Inflammatory macrophage (primary cell): ENCODE measurements at places on chromosomes 7 and 10.

DNA sequence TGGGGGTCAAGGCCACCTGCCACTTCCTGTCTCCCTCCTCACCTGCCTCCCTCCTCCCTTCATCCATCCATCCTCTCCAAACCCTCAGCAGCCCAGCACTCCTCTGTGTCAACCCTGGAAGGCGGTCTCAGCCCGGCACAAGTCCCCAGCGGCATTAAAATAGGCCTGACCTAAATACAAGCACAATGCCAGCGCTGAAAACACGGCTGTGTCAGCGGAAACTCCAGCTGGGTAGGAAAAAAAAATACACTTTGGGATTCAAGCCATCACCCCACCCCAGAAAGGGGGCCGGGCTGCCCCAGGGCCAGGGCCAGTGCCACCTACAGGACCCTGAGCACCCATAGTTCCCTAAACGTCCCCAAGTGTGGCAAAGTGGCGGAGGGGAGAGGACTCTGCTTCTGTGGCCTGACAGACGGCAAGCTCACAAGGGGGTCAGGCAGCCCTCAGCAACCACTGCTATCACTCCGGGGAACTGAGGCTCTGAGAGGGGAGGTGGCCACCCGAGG, 22.7 kb upstream of the GTF2IRD1 start:
- DNase-seq, result no peak

DNA sequence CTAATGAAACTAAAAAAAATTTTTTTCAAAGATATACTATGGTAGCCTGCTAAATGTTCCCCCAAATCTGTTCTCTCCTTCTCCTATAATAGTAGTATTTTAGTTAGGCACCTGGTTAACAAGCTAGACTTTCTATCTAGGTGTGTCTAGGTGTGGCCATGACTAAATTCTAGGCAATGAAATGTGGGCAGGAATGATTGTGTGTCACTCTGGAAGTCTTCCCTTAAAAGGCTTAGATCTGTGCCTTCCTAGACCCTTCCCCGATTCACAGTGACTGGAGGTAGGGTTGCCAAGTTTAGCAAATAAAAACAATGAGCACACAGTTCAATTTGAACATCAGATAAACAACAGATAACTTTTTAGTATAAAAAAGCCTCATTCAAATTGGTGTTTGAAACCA, 8.3 kb upstream of the ARHGAP21 start:
- no peak for DNase-seq

- DNase-seq, result peak; percentile 80
These were observed at the start of gene CCNY for GRCh38 chr10:35336084-35336831. Gene CCNY, plus strand, starts transcription at chr10:35336509. Its CDS starts 545 bp downstream, at chr10:35337054.

- no peak for DNase-seq
These were observed 1.2 kb downstream of the PTEN start for GRCh38 chr10:87864496-87865059.

DNA sequence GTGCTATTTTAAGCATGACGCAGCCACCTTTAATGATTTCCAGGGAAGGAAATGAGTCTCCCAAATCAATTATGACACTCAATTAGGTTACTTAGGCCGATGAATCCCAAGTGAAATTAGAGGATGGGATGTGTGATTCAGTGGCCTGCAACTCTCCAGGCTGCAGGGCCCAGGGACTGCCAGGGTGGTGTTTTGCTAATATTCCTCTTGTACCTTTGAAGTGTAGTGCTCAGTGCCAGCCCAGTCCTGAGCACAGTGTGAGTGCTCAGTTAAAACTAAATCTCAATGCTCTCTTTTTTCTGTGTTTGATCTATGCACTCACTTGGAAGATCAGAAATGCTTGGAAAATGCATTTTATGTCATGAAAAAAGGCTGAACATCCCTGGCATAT, 51.6 kb downstream of the SEM1 start:
- DNase-seq, result no peak

DNA sequence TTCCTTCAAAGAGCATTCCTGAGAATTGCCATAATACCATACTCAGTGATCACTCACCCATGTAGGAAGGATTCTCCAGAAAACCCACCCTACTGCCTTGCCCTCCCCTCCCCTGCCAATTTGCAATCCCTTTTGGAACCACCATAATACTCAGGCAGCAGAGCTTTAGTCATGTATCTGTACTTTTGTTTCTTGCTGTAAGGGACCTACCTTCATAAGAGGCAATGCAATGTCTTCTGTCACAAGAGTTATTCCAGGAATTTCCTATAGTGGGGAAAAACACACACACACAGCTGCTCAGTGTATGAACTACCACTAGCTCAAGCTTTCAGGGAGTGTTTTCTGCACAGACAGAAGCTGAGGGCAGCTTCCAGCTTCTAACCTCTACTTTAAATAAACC, 67.0 kb downstream of the GSAP start:
- no peak for DNase-seq

DNA sequence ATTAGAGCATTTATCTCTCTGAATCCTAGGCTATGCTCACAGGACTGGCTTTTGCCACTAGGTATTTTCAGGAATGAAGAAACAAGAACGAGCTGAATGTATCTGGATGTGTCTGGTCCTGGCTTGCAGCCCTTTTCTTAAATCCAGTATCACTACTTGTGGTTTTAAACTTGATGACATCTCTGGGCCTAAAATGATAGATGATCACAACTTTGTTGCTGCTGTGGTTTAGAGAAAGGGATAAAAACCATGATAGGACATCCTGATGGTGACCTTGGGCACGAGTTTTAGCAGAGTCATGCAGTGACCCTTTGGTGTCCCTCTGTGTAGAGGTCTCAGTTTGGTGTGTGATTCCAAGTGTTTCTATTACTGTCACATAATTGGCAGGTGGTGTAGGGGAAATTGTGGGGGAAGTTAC, 31.7 kb upstream of the SEMA3C start:
- DNase-seq, result no peak

GRCh38 chr7:43454936-43455518, 127.9 kb upstream of the STK17A start:
- DNase-seq, result peak; percentile 46

GRCh38 chr7:135584362-135585353, 26.9 kb downstream of the NUP205 start:
- DNase-seq, result no peak

GRCh38 chr10:46998192-46998591, 87.0 kb downstream of the PTPN20 start:
- DNase-seq, result no peak

DNA sequence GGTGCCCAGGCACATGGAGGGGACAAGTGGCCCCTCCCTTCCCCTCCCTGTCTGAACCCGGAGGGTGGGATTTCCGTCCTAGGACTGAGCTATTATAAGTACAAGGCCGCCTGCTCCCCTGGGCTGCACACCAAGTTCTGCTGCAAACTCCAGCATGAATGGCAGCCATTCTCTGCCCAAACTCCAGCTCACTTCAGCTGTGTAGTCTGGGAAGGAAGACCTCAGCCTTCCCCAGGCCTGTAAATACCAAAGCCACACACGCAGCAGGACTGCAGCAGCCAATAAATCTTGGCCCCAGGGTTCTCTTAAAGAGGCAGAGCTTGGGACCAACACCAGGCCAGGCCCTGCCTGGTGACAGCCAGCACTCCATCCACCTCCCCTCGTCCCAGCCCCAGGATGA, 291.3 kb upstream of the ZMIZ1 start:
- no peak for DNase-seq

- DNase-seq, result no peak
These were observed 472.0 kb downstream of the RPS24 start for GRCh38 chr10:78505657-78506056.

DNA sequence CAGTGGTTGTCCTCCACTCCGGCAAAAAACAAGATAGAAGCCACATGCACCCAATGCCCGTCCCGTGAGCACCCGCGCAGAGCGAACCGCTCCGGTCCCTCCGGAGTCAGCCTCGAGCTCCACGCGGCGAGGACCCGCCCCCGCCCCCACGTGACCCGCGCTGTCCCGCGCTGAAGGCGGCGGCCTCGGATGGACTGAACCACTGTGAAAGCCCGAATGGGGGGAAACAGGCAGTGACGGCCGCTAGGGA, 766 bp upstream of the EIF3B start:
- peak; percentile 92 for DNase-seq

DNA sequence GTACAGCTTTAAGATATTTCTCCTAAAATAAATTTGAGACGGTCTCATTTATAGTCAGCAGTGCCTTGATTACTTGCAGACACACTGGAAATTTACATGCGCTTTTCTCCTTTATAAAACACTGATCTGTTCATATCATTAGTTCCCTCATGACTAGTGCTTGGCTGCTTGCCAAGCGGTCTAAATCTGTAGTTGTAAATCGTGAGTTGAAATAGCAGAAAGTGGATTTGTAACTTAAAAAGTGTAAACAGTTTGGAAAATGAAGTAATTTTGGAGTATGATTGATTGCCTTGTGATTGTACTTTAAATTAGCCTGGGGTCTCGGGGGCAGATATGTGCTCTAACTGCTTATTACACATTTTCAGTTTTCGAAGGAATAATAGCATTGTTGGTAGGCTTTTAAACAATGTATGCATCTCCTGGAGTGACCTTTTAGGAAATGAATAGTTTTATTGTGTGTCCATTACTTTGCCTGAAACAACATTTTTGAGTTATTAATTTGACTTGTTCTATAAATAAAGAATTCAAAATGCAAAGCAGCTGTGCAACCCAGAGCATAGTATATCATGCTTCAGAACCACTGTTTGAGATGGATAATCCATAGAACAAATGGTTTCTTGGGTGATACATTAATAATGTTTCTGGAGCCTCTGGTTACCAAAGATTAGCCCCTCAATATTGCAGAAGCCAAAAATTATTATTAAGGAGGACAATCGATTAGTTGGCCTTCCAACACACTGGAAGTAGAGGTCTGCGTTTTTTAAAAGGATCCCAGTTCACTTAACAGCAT, 73.3 kb downstream of the ARID5B start:
- DNase-seq, result peak; percentile 24

GRCh38 chr7:25098096-25099046, 26.7 kb downstream of the CYCS start:
- peak; percentile 68 for DNase-seq

DNA sequence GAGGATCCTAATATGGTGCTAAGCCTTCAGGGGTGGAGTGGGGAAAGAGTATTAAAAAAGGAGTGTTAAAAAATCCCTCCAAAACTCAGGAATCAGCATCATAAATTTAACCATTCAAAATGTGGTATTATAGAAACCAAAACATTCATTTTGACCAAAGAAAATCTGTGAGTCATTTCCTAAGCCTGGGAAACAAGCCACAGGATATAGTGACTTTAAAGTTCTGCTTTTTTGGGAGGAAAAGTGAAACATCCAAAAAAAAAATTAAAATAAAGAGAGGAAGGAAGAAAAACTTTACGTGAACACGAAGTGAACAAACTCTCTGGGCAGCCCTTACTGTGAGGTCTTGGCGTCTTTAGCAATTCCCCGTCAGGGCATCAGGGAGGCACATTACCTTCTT, 74.0 kb upstream of the GSDME start:
- peak; percentile 55 for DNase-seq

GRCh38 chr10:128070721-128071416, 55.4 kb downstream of the MKI67 start:
- no peak for DNase-seq

DNA sequence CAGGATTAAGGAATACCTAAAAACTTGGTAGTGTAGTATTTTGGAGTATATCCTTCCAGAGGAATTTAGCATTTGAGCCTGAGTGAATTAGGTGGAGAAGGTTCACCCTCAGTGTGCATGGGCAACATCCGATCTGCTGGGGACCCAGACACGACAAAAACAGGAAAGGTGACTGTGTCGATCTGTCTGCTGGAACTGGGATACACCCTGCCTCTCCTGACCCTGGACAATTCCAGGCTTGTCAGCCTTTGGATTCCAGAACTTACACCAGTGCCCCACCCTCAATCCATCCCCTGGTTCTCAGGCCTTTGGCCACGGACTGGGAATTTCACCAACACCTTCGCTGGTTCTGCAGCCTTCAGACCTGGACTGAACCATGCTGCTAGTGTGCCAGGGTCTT, 41.9 kb downstream of the PTPRE start:
- DNase-seq, result no peak

DNA sequence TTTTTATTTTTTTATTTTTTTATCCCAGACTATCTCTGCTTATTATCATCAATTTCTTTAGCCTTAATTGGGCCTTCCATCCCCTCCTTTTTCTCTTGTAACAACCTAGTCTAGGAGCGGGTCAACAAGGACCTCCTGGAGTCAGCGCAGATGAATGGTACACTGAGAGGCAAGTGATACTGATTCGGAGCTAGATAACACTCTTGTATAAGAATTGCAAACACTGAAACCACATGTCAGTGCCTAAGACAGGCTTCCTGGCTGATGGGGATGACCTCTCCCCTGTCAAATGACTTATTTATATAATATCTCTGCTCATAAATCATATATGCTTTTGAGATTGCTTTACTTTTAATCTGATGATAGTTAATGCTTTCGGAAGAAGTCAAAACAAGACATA, 22.7 kb downstream of the BPGM start:
- no peak for DNase-seq

GRCh38 chr7:46079421-46079820, 158.3 kb upstream of the IGFBP3 start:
- no peak for DNase-seq

DNA sequence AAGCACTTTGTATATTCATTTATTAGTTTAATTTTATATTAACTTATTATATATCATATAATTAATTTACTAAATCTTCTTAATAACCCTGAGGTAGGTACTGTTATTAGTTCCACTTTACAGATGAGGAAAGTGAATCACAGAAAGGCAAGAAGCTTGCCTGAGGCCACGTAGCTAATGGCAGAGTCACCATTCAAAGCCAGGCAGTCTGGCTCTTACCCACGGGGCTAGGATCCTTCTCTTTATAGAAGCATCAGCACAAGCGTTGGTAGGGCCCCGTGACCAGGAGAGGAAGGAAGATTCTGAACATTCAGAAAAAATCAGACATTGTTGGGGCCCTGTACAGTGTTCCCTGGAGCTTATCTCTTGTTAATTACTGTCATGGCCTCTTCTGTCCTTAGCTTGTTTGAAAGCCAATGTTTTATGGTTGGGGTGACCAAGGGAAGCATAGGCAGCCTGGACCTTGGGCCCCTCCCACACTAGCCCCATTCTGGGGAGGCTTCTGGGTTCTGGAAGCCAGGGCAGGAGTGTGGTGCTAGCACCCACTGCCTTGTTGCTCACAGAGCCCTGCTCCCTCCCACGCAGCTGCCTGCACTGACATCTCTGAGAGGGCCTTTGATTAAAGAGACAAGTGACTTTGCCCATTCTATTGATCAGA, 31.1 kb upstream of the SLF2 start:
- no peak for DNase-seq
